ENCODE measurements at places on chromosomes 2 and 18. TPM values are rescaled to one million over a fixed set of nuclear protein-coding genes. Genes with fewer than 3 reads are reported as not detected.

Gene GPBAR1
- total RNA-seq, result not detected

Gene SERPINB3
- total RNA-seq, result not detected

Gene CACNB4
- 3.4 TPM for total RNA-seq

Gene TTR
- total RNA-seq, result 11.2 TPM

Gene OTX1
- total RNA-seq, result not detected

Gene TRPM8
- total RNA-seq, result not detected

Gene UGGT1
- 43.7 TPM for total RNA-seq

Gene LRP1B
- total RNA-seq, result 3.6 TPM

Gene HOXD3
- not detected for total RNA-seq

Gene ACTR3
- total RNA-seq, result 265 TPM

Gene LAMA1
- 0.30 TPM for total RNA-seq

Gene CNGA3
- not detected for total RNA-seq

Gene CDC42EP3
- 40.9 TPM for total RNA-seq

- no peak for DNase-seq
These were observed 41.7 kb downstream of the MYOM1 start for GRCh38 chr18:3177902-3178687.

DNA sequence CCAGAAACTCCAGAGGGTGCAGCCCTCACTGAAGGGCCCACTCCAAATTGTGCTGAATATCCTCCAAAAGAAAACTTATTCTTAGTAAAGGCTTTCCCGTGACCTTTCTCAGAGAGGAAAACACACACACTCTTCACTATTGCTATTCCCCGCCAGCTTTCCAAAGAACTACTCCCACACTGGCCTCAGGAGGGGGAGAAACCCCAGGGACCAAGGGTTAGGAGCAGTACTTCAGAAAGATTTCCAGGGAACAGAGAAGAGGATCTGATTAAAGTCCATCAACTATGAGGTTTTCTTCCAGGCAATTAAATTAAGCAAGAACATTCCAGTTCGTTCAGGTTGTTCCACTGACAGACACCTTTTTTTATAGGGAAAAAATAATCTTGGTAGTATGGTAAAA, 150.2 kb downstream of the TTC32 start:
- no peak for DNase-seq

DNA sequence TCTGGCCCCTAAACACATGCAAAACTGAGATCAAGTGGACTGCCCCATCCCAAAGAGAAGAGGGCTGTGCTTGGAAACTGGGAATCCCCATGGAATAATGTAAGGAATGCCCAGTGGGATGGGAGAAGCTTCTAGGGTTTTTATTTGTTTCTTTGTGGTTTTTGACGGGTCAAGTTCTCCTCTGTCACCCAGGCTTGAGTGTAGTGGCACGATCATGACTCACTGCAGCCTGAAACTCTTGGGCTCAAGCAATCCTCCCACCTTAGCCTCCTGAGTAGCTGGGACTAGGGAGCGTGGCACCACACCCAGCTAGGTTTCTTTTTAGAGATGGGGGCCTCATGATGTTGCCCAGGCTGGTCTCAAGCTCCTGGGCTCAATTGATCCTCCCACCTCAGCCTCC, 101.7 kb upstream of the ZSWIM2 start:
- DNase-seq, result peak; percentile 48

- no peak for DNase-seq
These were observed 121.2 kb downstream of the IRS1 start for GRCh38 chr2:226678422-226678821.

GRCh38 chr2:232941912-232942594, 71.0 kb downstream of the NGEF start:
- DNase-seq, result no peak

DNA sequence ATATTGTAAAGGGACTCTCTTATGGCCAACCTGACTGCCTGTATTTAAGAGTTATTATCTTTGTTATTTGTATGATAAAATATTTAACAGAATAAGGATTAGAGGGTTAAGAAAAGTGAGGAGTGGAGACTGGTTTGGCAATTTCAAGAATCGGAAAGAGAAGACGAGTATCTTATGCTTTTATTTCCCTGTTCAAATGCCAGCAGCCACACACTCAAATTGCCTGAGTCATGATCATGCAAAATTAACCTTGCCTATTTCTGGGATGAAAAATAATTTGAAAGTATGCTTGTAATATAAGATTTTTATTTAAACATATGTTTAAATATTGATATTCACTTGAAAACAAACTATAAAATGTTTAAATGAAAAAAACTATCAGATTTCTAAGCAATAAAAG, 188.6 kb downstream of the CD226 start:
- DNase-seq, result no peak

- DNase-seq, result no peak
These were observed 134.8 kb upstream of the DOCK10 start for GRCh38 chr2:225177098-225177497.

DNA sequence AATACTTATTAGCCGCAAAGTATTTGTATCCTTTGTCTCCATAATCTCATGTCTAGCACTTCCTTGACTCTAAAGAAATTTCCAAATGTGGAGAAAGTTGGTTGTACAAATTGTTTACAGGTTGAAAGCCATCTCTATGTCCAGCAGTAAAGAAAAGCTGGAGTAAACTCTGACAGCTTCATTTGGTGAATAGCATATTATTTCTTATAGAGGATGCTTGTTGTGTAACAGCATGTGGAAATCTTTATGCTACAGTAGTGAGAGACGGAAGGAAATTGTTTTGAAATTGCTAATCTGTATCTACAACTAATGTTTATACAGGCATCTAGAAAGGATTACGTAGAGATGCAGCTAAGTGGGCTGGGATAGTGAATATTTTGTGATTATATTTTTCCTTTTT, 78.5 kb downstream of the UGGT1 start:
- no peak for DNase-seq

DNA sequence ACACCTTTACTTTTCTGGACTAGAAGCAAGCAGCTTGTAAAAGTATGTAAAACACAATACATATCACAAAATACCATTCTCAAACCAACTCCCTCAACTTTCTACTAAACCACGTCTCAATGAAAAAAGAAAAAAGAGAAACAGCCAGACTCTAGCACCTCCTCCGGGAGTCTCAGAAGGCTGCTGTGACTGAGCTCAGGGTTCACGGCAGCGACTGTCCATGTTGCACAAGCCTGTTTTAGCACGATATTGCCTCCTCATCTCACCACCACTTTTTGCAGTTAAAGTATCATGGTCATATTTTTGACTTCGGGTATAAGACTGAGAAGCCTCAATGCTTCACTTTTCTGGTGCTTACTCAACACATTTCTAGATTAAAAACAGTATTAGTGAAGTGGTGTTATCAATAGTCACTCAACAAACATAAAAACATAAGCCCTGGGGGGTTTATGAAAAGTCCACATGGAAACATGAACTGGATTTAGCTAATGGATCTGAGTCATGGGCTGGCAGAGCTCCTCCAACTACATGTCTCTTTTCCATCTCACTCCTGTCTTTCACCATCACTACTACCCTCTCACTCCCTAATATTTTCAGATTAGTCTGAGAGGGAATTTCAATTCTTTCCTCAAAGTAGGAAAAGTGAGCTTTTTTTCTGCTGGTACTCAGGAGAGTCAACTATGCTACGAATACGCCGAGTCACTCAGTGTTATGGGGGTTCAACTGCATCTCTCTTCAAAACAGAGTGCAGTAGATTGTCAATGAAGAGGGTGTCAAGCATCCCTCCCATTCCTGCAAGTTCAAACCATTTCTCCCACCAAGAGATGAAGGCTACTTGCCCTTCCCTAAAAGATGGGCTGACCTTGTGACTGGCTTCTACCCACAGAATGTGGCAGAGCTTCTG, 113.7 kb downstream of the OSR1 start:
- DNase-seq, result no peak

- no peak for DNase-seq
These were observed 192.7 kb upstream of the ITGA4 start for GRCh38 chr2:181264441-181264840.

DNA sequence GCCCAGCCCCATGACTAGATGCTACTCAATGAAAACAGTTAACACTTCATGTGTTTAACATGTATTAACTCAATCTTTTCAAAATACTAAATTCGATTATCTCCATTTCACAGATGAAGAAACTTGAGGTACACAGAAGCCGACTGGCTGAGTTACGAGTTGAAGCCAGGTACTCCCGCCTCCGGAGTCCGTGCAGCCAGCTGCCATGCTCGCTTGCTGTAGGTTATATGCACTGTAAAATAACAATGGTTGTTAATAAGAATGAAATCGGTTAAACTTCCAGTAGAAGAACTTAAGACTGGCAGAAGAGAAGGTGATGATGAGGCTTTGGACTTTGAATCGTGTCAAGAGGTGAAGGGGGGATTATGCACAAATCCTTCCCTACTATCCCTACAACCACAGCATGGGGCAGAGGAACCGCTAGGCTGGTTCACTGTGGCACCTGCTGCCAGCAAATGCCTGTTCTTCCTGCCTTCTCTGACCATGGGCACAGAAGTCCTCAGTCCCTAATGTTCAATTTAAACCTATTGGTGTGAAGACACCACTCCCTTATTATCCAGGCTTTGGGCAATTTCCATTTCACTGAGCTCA, 25.4 kb downstream of the COX7A2L start:
- no peak for DNase-seq

DNA sequence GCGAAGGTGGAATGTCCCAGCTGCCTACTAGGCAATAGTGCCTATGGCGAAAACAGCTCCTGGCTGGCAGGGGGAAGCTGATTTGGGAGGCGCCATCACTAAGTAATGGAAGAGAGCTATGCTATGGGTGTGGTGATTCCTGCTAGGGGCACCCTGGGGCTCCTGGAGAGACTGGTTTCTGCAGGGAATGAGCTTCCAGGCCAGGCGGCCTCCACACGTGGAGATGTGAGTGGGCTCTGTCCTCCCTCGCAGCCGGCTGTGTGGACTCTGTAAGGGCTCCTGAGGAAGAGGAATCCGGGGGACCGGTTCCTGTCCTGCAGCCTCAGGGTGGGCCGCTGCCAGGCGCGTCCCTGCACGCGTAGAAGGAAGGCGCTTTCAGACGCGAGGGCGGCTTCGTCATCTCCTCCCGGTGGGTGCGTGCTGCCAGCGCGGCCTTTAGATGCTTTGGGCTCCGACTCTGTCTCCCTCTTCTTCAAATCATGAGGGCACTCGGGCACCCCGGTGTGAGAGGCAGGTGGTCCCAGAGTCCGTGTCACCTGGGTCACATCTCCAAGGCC, 55.5 kb upstream of the ANKRD62 start:
- peak; percentile 73 for DNase-seq

DNA sequence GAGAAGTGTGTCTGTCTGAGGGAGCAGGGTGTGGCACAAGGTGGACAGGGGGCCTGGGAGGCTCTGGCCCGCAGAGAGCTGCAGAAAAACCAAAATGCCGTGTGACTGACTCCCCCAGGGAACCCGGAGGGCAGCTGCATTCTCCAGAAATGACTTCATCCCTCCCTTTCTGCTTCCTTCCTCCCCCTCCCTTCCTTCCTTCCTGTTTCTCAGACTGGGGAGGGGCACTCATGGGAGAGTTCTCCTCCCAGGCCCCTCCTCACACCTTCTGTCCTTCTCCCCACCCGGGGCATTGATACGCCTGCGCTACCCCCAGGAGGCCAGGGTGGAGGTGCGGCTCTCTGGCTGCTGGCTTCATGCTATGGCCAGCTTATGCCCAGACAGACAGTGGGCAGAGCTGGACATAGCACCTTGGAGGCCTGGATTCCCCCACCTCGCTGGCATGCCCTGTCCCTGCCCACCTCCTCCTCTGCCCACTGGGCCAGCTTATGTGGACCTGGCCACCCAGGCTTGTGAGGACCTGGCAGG, 8.2 kb upstream of the GPR17 start:
- DNase-seq, result no peak

DNA sequence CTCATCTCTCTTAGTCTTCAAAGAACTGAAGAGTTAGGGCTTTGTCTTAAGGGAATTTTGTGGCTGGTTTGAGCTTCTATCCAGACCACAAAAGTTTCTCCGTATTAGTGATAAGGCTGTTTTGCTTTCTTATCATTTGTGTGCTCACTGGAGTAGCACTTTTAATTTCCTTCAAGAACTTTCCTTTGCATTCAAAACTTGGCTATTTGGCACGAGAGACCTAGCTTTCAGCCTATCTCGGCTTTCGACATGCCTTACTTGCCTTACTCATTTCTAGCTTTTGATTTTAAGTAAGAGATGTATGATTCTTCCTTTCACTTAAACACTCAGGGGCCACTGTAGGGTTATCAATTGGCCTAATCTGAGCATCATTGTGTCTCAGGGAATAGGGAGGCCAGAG, 29.9 kb downstream of the HDHD2 start:
- no peak for DNase-seq

- DNase-seq, result no peak
These were observed 150.6 kb downstream of the RTN4 start for GRCh38 chr2:54899576-54900200.

- DNase-seq, result no peak
These were observed 393.9 kb downstream of the BCL11A start for GRCh38 chr2:60159519-60159918.

- no peak for DNase-seq
These were observed 201.9 kb upstream of the TRIB2 start for GRCh38 chr2:12514631-12515437.

DNA sequence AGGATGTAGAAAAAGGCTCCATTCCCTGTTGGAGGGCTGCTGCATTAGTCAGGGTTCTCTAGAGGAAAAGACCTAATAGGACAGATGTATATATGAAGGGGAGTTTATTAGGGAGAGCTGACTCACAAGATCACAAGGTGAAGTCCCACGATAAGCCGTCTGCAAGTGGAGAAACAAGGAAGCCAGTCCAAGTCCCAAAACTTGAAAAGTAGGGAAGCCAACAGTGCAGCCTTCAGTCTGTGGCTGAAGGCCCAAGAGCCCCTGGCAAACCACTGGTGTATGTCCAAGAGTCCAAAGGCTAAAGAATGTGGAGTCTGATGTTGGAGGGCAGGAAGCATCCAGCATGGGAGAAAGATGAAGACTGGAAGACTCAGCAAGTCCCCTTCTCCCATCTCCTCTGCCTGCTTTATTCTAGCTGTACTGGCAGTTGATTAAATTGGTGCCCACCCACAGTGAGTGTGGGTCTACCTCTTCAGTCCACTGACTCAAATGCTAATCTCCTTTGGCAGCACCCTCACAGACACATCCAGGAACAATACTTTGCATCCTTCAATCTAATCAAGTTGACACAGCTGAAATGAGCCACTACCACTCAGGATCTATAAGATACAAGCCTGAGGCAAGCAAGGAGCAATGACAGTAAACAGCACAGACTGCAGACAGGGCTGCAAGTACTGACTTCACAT, 30.0 kb upstream of the ATG16L1 start:
- no peak for DNase-seq

- no peak for DNase-seq
These were observed 41.2 kb downstream of the SLC9A4 start for GRCh38 chr2:102514061-102514785.

- no peak for DNase-seq
These were observed 1.7 kb downstream of the MYCN start for GRCh38 chr2:15941871-15942710.

DNA sequence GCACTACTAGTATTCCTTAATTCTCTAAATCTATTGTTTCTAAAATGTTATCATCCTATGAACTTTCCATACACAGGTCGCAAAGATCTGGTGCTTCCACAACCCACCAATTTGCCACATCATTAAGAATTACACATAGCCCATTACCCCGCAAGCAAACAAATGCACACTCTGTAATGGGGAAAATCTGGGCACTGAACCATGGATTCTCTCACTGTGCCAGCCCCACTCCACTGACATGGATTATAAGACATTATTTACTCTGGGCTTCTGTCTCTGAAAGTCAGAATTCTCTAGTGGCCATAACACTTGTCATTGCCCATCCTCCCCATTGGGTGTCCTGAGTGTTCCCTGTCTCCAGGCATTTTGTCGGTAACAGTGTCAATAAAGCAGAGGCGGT, 537.1 kb downstream of the EPHA4 start:
- DNase-seq, result no peak

Measured in osteocyte (in vitro differentiated cells).